Astrocyte of the cerebellum (primary cell): ENCODE measurements at places on chromosomes 7 and 10.

GRCh38 chr10:32951111-32951510 lies 6.9 kb downstream of the ITGB1 start:
- DNase-seq, result no peak

GRCh38 chr7:25143763-25144162 lies 18.7 kb upstream of the CYCS start:
- no peak for DNase-seq

DNA sequence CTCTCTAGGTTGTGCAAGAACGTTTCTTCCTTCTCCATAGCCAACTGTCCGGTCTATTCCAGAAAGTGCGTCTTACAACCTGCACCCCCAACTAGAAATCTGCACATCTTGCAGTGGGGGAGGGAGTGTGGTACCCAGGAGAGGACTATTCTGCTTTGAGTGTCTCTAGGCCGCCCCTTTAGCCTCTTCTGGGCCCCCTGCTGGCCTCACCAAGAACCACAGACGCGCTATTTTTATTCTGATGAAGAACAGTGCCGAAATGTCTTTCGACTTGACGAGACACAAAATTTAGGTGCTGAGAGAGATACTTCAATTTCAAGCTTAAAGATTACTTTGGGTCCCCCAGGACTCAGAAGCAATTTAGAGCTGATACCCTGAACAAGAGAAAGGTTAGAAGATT lies 1.0 kb downstream of the CNPY1 start:
- no peak for DNase-seq

DNA sequence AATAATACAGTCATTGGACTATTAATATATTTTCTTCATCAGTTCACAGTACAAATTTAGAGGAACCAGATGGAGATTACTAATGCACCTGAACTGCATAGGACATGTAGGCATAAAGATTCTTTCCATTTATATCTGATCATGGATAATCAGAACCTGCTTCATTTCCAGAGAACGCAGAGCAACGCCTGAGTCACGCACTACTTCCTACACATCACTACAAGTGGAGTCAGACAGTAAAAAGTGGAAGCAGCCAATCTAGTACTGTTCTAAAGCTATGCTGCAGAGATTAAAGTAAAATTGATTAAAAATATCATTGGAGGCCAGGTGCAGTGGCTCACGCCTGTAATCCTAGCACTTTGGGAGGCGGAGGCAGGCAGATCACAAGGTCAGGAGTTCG lies 43.3 kb downstream of the BRI3 start:
- DNase-seq, result no peak

DNA sequence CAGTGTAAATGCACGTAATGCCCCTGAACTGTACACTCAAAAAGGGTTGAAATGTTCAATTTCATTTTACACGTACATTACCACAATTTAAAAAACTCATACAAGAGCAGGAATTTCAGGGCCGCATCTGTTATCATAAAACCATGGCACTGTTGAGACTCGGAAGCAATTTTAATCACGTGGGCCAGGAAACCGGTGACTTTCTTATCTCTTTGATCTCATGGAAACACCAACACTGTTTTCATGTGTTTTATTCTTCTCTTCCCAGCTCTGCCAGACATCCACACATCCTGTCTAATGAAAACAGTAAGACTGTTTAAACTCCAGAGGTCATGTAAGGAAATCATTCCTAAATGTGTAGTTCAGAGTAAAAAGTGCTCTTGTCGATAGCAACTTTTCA lies 35.9 kb downstream of the PTPRE start:
- DNase-seq, result no peak

GRCh38 chr7:24970676-24971075 lies 9.3 kb downstream of the OSBPL3 start:
- DNase-seq, result no peak

DNA sequence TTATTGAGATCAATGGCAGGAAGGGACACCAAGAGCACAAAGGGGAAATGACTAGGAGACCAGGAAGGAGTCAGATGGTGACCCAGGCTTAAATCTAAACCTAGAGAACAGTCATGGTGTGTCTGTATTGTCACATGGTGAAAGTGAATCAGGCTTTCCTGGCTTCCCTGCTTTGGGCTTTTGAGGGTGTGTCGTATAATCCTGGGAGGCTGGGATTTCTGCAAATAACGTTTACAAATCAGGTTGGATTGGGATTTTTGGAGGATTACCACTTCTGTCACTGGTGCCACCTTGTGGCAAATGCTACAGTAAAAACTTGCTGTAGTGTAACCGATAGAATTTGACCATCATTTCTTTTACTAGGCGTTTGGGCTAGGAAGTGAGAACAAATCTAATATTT lies 502.6 kb downstream of the NRG3 start:
- no peak for DNase-seq

- no peak for DNase-seq
Observed at GRCh38 chr10:53918755-53919154, 882.3 kb downstream of the PCDH15 start.

DNA sequence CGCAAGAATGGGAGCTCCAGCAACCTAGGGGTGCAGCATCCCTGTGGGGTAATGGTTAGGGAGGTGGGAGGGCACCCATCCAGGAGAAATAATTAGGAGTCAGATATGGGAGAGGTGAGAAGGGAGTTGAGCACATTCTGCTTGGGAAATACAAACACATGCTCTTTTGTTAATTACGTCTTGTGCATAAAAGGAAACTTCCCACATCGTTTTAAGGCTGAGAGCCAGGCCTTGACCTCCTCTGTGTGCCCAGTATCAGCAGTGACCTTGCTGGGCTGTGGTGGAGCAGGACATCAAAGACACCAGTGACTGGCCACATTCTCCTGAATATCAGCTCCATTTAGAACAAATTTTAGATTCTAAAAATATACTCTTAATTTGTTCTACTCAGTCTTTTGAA lies 22.6 kb downstream of the AKR1C4 start:
- no peak for DNase-seq

DNA sequence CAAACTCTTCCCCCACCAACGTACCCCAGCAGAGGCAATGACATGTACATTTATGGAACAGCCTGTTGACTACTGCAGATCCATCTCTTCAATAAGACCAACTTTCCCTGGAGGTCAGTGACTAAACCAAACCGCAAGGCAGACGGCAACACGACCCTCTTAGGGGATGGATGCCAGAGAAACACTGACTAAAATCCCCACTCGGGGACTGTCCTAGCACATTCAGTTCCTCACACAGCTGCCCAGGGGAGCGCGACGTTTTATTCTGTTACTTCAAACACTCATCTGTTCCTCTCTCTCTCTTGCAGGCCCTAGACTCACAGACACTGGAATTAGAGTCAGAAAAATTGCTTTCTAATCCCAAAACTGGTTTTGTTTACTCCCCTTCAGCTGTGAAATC lies 146.5 kb upstream of the PRSS1 start:
- DNase-seq, result no peak

DNA sequence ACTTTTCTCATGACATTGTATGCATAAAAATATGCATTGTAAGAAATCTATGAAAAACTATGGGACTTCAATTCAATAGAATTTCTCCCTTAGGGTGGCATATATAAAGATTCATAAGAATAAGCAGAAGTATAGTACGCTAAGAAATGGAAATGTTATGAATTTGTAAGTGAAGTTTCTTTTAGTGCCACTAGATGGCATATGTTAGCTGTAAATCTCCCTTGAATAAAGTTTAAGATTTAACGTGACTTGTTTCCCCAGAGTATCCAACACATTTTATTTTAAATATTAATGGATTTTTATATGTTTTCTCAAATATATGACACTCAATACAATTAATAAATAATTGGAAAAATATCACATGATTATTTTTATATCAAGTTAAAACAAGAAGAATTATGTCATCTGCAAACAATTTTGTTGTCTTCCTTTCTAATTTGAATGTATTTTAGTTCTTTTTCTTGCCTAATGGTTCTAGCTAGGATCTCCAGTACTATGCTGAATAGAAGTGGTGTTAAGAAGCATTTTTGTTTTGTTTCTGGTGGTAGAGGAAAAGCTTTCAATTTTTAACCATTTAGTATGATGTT lies 287.2 kb downstream of the HGF start:
- DNase-seq, result peak; percentile 22

- DNase-seq, result no peak
Observed at GRCh38 chr7:80302078-80302477, 167.4 kb downstream of the GNAI1 start.

DNA sequence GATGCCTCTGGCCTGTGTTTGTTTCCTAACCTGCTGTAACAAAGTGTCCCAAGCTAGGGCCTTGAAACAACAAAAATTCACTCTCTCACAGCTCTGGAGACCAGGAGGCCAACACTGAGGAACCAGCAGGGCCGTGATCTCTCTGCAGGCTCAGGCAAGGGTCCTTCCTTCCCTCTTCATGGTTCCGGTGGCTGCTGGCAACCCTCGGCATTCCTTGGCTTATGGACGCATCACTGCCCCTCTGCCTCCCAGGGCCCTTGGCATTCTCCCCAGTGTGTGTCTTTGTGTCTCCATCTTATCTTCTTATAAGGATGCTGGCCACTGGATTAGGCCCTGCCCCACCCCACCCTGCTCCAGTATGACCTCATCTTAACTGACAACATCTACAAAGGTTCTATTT lies 17.0 kb downstream of the CNPY1 start:
- no peak for DNase-seq

GRCh38 chr10:116742367-116743265 lies at the start of gene HSPA12A:
Gene HSPA12A, minus strand, starts transcription at chr10:116742566. Its CDS starts 97 bp downstream, at chr10:116742469.
- no peak for DNase-seq

- no peak for DNase-seq
Observed at GRCh38 chr10:91185239-91185875, 35.1 kb upstream of the PCGF5 start.

DNA sequence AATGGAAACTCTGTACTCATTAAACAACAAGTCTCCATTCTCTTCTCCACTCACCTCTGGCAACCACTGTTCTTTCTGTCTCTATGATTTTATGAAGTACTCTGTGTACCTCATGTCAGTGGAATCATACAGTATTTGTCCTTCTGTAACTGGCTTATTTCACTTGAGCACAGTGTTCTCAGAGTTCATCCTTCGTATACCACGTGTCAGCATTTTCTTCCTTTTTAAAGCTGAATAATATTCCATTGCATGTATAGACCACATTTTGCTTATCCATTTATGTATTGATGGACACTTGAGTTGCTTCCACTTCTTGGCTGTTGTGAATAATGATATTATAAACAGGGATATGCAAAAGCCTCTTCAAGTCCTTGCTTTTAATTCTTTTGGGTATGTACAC lies 333.0 kb upstream of the ZNF32 start:
- no peak for DNase-seq

DNA sequence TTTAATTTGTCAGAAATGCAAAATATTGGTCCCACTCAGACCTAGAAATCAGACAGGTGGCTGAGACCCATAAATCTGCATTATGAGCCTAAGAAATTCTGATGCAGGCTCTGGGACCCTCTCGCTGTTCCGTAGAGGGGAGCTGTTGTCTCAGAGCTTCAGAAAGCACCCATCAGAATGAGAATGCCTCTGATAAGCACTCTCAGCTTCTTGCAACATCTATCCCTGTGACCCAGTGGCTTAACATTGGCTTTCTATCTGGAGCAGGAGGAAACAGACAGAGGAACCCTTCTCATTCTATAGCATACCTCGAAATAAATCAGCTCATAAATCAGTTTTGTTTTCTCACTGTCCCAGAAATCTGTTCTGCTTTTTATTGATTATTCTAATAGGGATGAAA lies 184.6 kb upstream of the SP4 start:
- DNase-seq, result no peak

DNA sequence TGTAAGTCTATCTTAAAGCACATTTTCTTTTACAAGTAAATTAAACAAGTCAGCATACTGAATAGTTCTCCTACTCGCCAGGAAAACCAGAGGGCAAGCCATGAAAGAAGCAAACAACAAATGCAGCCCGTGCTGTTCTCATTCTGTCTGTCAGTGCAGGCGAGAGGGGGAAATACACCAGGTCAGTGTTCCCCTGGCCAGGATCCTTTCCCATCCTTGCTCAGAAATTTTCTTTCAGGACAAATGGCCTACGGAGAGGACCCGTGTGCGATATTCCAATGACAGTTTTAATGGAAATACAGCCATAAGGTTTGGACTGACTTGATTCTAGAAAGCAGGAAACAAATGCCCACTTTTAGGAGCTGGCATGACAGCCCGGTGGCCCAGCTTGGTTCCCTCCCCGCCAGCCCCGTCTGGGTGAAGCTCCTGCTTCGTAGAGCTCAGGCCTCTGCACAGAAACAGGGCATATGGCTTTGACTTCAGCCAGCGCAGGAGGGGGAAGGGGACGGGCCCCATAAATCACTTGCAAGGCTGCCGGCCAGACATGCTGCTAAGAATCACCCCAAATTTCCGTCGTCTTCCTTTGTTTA lies 67.8 kb downstream of the FRMD4A start:
- no peak for DNase-seq

DNA sequence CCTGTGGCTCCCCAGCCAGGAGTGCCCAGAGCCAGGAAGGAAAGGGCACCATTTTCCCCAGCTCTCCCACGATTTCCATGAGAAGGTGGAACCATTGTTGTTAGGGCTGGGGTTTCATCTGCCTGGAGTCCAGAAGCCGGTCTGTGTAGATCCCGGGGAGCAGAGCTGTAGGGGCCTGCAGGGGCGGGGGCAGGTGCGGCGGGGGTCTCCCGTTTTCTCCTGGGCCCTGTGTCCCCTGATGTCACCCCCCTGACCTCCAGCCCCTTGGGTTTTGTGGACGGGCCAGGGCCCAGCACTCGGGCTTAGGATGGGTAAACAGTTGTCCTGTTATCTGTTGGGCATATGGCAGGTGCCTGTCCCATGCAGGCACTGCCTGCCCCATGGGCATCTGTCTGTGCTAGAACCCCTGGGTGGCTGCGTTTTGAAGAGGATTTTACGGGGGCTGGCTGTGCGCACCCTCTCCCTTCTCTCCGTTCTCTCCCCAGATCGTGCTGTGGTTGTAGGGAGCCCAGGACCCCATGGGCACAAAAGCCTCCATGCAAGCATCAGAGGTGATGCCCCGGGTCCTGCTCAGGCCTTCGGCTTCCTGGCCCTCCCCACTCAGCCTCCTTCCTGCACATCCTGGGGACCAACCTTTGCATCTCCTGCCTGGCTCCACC lies 158.8 kb downstream of the WDR37 start:
- no peak for DNase-seq

DNA sequence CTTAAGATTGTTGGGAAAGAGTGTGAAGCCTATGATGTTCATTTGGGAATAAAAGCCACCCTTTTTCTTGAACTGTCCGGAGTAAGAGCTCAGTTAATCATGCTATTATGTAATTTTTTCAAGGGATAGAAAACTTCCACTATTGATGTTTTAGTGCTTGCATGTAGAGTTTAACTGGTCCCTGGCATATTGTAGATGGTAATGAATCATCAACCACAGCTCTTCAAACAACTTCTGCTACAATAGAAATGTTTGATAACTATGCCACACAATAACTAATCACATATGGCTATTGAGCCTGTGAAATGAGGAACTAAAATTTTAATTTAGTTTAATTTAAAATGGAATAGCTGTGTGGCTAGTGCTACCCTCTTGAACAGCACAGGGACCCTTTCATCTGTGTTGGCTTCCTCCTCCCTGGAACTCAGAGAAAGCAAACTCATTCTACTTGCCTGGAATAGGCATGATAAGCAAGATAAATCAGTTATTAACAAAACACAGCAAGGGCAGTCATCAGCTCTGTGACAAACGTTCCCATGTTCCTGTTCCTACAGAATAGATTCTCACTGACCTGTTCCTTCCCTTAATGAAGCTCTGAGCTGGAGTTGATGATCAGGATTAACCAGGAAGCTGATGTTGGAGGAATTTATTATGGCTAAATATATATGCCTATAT lies 4.9 kb upstream of the SRI start:
- DNase-seq, result peak; percentile 40
